GM20000 (cell line): ENCODE measurements at places on chromosomes 6 and 20.
A peak's percentile ranks its signal among the peaks of the same experiment; 100 is the strongest.

DNA sequence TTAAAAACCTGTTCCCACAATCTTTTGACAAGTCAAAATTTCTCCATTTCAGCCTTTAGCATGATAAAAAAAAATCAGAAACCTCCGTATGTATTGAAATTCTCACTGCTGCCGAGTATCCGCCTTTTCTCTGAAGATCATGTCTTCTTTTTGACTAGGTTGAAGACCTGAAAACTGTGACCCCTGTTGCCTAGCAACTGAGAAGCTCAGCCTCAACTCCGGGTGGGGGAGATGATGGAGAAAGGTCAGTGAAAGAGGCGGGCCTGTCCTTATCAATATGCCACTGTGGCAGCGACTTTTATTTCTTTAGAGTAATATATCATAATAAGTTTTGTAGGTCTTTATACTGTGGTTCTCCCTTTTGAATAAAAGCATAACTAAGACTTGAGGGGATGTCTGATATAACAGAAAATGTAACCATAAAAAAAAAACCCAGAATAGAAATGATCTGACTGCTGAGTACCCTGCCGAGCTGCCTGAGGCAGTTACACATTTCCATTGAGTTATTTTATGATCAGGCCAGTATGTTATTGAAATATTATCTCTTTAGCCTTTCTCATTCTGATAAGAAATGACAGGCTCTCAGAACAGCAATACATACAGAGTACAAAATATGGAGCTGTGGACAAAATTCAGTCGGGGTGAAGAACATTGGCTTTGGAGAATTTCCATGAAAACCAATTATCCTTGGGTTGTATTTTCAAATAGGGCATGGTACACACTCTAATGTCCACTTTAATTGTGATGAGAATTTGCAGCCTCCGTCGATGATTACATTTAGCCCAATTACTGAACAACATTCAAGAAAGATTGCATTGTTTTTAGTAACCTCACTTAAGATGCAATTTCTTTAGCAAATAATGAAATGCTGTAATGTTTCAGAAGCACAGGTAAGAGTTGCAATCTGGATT is 136.7 kb upstream of the EEF1E1 start:
- DNase-seq, result no peak

DNA sequence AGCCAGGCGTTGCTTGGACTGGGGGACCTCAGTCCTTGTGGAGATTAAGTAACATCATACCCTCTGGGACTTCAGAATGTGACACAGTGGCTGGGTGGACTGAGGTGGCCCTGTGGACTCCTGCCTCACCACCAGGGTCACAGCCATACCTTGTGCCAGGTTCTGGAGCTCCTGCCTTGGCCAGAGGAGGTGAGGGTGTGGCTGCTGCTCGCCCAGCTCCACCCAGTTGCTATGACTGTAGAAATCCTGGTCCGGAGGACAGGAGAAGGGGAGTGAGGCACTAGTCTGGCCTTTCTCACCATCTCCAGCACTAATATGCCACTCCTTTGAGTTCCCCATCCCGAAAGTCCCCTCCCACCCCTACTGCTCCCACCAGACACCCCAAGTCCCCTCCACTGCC is 1.9 kb downstream of the VWA7 start:
- no peak for DNase-seq

DNA sequence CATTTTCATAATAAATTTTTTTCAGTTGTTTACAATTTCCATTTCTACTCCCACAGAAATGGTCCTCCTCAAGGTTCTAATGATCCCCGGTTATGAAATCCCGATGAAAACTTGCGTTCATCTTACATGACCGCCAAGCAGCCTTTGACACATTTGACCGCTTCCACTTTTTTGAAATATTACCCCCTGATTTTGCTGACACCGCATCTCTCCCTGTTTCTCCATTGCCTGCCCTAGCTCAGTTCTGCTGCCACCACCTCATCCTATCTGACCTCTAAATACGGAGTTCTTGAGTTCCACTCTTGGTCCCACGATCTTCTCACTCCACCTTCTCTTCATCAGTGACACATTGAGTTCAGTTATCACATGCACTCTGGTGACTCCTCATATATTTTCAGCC is 74.1 kb downstream of the SLC35B3 start:
- no peak for DNase-seq

GRCh38 chr20:21719592-21720214 is 14.2 kb downstream of the PAX1 start:
- peak; percentile 78 for DNase-seq

DNA sequence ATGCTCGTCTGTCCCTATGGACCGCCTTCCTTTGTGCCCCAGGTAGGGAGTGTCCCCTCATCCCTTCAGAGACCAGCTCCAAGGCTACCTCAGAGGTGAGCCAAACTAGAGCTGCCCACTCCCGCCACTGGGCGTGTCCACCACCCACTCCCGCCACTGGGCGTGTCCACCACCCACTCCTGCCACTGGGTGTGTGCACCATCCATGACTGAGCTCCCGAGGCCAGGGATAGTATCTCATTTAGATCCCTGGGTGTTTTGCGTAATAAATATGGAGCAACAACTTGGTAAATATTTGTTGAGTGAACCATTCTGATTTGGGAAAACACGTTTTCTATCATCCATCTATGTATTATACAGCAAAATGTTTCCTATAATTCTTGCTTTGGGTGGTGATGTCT is 68.8 kb downstream of the ZBTB2 start:
- no peak for DNase-seq

- no peak for DNase-seq
Measured at GRCh38 chr6:10381830-10382208, 33.1 kb downstream of the TFAP2A start.

- DNase-seq, result no peak
Measured at GRCh38 chr20:46203510-46203837, 85.4 kb downstream of the CD40 start.

DNA sequence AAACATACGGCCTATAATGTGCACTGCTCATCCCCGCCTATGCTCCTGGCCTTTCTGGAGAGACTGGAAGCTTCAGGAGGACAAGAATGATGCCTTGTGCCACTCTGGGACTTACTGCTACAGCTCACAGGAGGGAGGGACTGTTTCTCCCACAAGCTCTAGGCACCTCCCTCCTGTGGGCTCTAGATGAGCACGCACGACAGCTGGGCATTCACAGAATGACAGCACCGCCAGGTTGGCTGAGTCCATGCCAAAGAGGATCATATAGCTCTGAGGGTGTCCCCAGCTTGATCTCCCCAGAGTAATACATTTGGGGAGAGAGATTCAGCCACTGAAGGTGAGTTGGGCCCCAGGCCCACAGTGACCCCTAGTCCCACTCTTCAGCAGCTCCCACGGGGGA is 10.1 kb upstream of the PGC start:
- no peak for DNase-seq

GRCh38 chr6:39378175-39378959 is 55.9 kb upstream of the KCNK16 start:
- DNase-seq, result no peak

DNA sequence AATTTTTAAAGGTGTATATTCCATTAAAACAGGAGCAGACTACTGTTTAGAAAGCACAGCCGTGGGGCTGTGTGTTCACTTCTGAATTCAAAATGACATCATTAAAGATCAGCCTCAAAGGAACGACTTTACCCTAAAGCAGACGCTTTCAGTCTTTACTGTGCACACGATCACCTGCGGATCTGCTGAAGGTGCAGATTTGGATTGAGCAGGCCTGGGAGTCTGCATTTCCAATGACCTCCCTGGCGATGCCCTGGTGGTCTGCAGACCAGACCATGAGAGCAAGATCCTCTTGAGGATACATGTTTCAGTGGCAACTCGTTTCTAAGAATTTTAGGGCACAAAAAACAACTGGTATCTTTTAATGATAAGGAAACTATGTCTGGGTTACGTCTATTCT is 27.2 kb downstream of the TXNDC5 start:
- no peak for DNase-seq
